ENCODE measurements at places on chromosomes 3 and 15.
A peak's percentile ranks its signal among the peaks of the same experiment; 100 is the strongest.

DNA sequence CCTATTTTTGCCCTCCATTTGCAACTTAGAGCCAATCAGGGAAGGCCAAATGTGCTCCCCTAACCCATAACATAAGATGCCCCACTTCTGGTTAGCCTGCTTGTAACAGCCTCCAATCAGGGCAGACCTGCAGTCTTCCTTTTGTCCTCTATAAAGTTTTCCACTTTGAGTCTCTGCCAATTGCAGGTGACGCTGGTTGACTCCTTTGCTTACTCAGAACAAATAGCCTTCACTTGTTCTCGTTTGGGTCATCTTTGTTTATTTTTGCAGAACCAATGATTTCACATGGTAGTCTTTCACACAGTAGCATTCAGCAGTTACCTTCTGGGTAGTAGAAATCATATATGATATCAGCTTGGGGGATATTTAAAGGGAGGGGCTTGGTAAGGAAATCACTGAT is 225.6 kb downstream of the MINAR1 start:
- no peak for DNase-seq
- H3K36me3 ChIP-seq = no peaks in the 10 kb centered on the region
- no peaks in the 10 kb centered on the region for H3K4me1 ChIP-seq
- no peak overlapping the region for H3K4me3 ChIP-seq
- H3K27ac ChIP-seq = no peak overlapping the region

DNA sequence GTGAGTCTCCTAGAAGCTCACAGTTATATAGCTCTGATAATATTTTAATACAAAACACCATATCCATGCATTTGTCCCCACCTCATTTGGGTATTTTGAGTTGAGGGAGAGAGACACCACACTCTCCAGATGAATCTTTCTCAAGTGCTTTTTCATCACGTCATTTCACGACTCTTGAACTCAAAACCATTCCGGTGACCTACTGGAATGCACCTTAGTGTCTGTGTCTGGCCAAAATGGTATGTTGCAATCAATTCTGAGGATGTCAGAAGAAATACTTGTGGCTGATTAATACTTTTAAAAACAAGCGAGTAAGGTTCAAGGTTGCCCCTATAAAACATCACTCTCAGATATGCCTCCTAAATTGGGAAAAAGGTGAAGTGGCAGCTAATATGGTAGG is 352.6 kb upstream of the ICE2 start:
- DNase-seq = no peak
- H3K27ac ChIP-seq = no peak overlapping the region
- H3K4me1 ChIP-seq = no peaks in the 10 kb centered on the region
- no peaks in the 10 kb centered on the region for H3K36me3 ChIP-seq

GRCh38 chr3:61226166-61226686 is 25.0 kb downstream of the FHIT start:
- H3K4me1 ChIP-seq = no peaks in the 10 kb centered on the region
- no peaks in the 10 kb centered on the region for H3K36me3 ChIP-seq
- no peak overlapping the region for H3K27ac ChIP-seq
- H3K4me3 ChIP-seq = no peak overlapping the region
- no peak for DNase-seq
- no peaks in the 10 kb centered on the region for H3K27me3 ChIP-seq

DNA sequence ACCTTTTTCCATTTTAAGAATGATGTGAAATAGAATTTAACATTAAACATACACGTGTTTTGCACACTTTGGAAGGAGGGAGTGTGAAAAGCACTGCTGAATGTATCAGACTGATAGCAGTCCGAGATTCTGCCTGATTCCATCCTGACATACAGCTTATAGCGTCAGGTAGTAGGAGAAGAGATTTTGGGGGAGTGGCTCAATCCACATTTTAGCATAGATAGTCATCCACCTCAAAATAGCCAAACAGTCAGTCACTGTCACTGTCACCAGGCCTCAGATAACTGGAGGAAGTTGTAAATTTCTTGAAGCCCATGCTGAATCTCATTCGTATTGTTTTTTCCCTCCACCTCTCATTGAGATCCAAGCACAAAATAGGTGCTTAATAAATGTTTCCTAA is 35.4 kb upstream of the ARHGEF26 start:
- H3K27me3 ChIP-seq = no peaks in the 10 kb centered on the region
- H3K4me1 ChIP-seq = no peaks in the 10 kb centered on the region
- no peak overlapping the region for H3K27ac ChIP-seq
- no peak for DNase-seq
- no peak overlapping the region for H3K4me3 ChIP-seq

DNA sequence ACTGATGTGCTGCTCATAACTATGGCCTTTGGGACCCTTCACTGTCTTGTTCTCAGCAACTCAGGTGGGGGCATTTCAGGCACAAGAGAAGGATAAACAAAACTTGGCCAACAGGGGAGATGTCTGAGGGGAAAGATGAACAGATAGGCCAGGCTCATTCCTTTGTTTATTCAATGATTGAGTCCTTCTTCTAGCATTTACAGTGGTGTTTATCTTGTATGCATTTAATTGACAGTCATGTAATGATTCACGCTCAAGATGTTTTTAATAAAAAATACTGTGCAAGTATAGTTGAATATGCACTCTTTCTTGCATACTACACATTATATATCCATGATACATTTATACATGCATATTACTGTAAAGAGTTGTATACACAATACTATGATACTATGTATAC is 44.5 kb downstream of the RHCG start:
- H3K4me3 ChIP-seq = no peak overlapping the region
- DNase-seq = no peak
- no peaks in the 10 kb centered on the region for H3K27me3 ChIP-seq
- no peak overlapping the region for H3K27ac ChIP-seq
- no peaks in the 10 kb centered on the region for H3K4me1 ChIP-seq

GRCh38 chr15:52112203-52112750 is 298 bp downstream of the BCL2L10 start:
- peaks cover 5% of the 10 kb centered on the region for H3K4me1 ChIP-seq
- peak; percentile 50 for DNase-seq
- H3K36me3 ChIP-seq = no peaks in the 10 kb centered on the region
- no peaks in the 10 kb centered on the region for H3K27me3 ChIP-seq
- no peak overlapping the region for H3K27ac ChIP-seq
- H3K4me3 ChIP-seq = peak overlapping the region; percentile 41

- H3K27me3 ChIP-seq = no peaks in the 10 kb centered on the region
- no peak overlapping the region for H3K27ac ChIP-seq
- no peak for DNase-seq
- no peaks in the 10 kb centered on the region for H3K4me1 ChIP-seq
Observed at GRCh38 chr15:85374831-85375230, 5.6 kb upstream of the AKAP13 start.

GRCh38 chr15:57118013-57118799 is 199.8 kb downstream of the TCF12 start:
- no peaks in the 10 kb centered on the region for H3K27me3 ChIP-seq
- no peak overlapping the region for H3K27ac ChIP-seq
- no peaks in the 10 kb centered on the region for H3K36me3 ChIP-seq

All from colonic mucosa (tissue), 4 donors.